NCI-H1694 (cell line): ENCODE measurements at places on chromosomes 7 and 10.

GRCh38 chr10:110932505-110933180 lies 13.2 kb downstream of the SHOC2 start:
- no peak for DNase-seq

GRCh38 chr10:71127773-71128172 lies 84.6 kb upstream of the UNC5B start:
- no peak for DNase-seq

DNA sequence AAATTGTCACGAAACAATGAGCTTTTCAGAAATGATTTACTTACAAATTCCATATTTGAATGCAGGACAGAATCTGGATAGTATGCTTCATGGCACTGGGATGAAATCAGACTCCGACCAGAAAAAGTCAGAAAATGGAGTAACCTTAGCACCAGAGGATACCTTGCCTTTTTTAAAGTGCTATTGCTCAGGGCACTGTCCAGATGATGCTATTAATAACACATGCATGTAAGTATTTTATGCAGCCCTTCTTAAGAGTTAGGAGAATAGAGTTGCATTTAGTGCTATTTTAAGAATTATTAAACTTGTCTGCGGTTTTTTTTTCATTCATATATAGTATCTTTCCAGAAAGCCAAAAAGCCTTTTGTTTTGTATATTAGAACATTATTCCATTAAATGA lies 67.4 kb downstream of the MMRN2 start:
- no peak for DNase-seq

DNA sequence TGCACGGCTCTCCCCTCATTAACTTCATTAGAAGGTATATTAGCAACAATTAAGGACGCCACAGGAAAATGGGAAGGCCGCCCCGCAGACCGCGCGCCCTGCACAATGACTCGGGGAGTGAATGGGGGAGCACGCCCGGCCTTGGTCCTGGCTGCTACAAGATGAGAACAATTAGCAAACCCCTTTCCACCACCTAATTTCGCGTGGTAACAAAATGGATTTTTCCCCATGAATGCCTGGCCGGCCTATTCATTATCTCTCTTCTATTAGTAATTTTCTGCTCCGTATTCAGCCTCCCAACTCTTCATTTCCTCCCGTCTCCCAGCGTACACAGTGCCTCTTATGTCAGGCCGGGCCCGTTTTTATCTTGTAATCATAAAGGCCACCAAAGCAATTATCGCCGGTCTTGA lies 346.9 kb downstream of the DNAJB6 start:
- DNase-seq, result no peak

- no peak for DNase-seq
Measured at GRCh38 chr10:9160275-9160674, 1105.8 kb downstream of the GATA3 start.

DNA sequence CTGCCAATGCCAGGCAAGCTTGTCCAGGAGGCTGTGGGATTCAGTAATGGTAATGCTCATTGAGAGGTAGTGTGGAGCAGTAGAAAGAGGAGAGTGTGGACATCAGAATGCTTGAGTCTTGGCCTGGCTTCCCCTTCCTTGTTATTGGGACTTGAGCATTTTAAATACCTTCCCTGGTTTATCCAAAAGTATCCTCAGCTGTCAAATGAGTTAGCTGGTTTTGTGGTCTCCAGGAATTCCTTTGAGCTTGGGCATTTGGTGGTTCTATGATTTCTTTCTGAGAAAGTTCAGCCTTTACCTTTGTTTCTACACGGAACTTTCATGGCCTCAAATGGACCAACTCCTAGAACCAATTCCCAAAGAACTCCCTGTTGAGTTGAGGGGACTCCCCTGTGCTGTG lies 264.3 kb downstream of the PTEN start:
- DNase-seq, result no peak

GRCh38 chr10:22335173-22335933 lies 9.9 kb upstream of the SPAG6 start:
- DNase-seq, result no peak

GRCh38 chr10:63896992-63897391 lies 375.8 kb downstream of the REEP3 start:
- no peak for DNase-seq

DNA sequence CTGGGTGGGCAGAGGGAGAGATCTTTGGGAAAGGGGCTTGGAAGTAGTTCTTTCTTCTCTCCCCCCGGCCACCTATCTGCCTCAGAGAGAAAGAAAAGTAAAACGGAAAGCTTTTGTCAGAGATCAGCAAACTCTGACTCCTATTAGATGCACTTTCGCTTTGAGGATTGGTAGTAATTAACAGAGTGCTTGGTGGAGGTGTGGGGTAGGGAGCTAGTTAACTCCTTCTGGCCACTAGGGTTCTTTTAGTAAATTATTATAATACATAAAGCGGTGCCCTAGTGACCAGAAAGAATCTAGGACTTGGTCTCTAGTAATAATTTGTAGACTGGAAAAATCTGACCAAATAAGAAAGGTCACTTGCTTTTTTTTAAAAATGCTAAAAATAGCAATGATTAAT lies 54.6 kb downstream of the CPVL start:
- DNase-seq, result no peak

DNA sequence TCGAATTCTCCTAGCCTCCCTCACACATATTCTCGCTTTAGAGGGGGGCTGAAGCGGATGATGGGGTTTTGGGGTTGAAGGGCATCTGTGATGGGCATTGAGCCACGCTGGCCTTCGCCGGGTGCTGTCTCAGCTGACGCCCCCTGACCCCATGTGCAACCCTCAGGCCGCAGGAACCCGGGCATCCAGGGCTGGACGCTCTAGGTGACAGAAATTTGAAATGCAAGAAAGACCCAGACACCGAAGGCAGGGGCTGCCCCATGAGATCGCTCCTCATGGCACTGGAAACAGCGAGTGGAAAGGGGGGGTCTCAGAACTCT lies 664 bp upstream of the C10orf88 start:
- no peak for DNase-seq

- DNase-seq, result peak; percentile 14
Measured at GRCh38 chr7:84746353-84746752, 440.5 kb downstream of the SEMA3D start.

- DNase-seq, result no peak
Measured at GRCh38 chr7:101402081-101402779, 39.6 kb downstream of the COL26A1 start.

GRCh38 chr10:124480860-124481259 lies 19.2 kb downstream of the LHPP start:
- no peak for DNase-seq

GRCh38 chr7:130386876-130387275 lies 6.6 kb downstream of the CPA1 start:
- DNase-seq, result no peak

GRCh38 chr7:15839416-15840100 lies 153.1 kb upstream of the MEOX2 start:
- peak; percentile 59 for DNase-seq
